ENCODE measurements at places on chromosomes 3 and 15.

DNA sequence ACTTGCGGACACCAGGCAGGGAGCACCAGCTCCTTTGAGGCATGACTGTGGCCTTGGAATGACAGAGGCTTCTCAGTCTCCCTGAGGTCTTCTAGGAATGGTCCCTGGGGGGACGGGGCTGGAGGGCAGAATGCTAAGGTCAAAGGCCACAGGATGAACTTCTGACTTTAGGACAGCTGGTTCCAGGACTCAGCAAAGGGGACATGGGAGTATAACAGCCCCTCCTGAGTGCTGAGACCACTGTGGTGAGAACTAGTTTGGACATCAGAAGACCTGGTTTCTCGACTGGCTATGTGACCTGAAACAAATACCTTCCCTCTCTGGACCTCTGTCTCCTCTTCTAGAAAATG is 17.8 kb downstream of the ITGA11 start:
- no peak for DNase-seq

DNA sequence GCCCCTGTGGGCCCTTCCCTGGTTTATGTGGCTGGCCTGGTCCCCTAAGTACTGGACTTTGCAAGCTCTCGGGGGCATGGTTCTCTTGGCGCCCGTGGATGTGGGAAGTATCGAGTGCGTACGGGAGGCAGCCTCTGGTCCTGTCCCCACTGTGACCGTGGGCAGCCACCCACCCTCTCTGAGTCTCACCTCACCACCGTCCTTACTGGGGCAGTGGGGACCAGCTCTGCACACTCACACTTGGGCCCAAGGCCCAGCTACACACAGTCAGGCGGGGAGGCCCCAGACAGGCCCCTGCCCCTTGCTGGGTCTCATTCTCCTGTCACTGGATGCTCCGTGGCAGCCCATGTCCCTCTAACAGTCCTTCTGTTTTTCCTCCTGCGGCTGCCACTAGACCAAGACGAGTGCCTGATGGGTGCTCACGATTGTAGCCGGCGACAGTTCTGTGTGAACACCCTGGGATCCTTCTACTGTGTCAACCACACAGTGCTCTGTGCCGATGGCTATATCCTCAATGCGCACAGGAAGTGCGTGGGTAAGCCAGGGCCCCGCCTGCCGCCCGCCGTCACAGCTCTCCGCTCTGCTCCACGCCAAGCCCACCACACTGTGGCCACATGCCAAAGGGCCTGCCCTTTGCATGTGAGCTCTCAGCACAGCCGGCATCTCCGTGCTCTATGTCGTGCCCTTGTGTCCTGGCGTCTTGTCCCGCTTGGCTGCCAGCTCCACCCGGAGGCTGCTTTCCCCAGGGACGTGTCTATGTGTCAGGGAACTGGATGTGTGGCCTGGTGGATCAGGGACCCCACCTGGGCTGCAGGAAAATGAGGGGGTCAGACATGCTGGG is 72.7 kb downstream of the FBLN2 start:
- DNase-seq = no peak

DNA sequence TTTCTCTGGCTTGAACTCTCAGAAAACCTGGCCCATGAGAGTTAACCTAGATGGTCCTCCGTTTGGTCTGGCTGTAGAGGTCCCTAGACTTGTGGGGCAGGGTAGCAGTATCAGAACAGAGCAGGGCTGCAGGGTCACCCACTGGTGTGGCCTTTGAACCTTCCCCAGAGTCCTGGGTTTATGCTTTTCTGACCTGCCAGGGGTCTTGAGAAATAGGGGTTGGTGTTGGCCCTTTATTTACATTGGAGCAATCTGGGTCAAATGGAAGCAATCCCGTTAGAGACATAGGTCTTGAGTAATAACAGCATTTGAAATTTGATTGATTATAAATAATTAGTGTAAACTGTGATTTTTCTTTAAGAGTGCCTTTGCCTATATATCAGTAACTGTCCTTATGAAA is 23.8 kb downstream of the DLEC1 start:
- no peak for DNase-seq

DNA sequence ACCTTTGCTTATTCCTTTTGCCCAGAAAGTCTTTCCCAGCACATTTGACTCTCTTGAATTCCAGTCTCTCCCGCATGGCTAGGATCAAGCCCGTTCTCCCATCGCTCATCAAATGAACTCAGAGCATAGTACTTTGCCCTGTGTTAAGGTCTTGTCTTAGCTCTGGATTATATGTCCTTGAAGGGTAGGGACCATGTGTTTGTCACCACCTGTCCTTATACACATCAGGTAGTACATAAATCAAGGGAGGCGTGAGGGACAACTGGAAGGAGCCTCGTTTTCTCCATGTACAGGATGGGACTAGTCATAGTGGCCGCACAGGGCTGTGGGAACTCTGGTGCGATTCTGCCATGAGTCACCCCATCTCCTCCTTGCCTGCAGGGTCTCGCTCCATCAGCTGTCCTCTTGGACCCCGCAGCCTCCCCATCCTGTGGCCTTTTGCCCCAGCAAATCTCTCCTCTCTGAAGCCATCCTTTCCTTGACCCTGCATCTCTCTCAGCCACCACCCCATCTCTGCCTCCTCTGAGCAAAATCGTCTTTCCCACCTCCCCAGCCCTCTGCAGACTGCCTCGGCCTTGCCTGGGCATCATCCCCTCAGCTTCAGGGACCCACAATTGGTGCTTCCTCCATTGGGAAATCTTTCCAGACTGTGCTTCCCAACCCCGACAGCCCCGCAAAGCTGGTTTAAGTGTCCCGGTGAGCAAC is 33.4 kb upstream of the RAB6B start:
- DNase-seq = no peak

GRCh38 chr3:50971487-50971924 is 296.8 kb downstream of the DOCK3 start:
- DNase-seq = peak; percentile 60

- peak; percentile 27 for DNase-seq
These were observed 95.6 kb downstream of the ECT2 start for GRCh38 chr3:172846103-172846561.

- DNase-seq = no peak
These were observed 11.3 kb upstream of the KAT2B start for GRCh38 chr3:20028905-20029331.

GRCh38 chr3:44867421-44868111 is 5.9 kb downstream of the TMEM42 start:
- DNase-seq = no peak

DNA sequence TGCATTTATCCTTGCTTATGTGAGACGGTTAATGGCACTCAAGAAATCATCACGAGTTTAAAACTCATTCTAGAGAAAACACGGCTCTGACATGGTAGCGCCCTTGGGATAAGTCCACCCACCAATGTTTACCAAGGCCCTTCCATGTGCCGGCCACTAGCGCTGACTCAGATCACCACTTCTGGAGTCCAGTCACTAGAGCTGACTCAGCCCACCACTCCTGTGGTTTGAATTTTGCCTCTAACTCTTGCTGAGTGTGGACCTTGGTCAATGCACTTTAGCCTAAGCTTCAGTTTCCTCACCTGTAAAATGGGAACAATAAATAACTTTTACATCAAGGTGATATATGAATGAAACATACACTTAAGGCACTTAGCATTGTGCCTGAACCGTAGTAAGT is 358.4 kb upstream of the PROK2 start:
- DNase-seq = peak; percentile 62

GRCh38 chr3:58994746-58995330 is 55.0 kb downstream of the CFAP20DC start:
- DNase-seq = peak; percentile 62

- DNase-seq = no peak
These were observed 105.3 kb upstream of the PDZRN3 start for GRCh38 chr3:73729969-73730440.

- DNase-seq = no peak
These were observed 118.1 kb downstream of the EDEM1 start for GRCh38 chr3:5305684-5305989.

DNA sequence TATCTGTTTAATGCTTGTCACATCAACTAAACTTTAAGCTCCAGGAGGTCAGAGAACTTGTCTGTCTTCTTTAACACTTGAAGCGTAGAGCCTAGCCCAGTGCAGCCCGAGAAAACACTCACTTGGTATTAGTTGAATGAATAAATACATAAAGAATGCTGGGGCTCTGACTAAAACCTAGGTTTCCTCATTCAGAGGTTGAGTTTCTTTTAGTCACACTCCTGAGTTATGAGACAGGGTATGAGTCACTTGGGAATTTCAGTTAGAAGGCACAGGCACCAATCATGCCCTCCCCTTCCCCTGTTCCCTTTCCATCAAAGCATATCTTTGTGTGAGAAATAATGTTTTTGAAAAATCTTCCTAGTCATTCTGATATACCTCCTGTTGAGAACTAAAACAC is 589.8 kb upstream of the DPPA4 start:
- DNase-seq = peak; percentile 6

DNA sequence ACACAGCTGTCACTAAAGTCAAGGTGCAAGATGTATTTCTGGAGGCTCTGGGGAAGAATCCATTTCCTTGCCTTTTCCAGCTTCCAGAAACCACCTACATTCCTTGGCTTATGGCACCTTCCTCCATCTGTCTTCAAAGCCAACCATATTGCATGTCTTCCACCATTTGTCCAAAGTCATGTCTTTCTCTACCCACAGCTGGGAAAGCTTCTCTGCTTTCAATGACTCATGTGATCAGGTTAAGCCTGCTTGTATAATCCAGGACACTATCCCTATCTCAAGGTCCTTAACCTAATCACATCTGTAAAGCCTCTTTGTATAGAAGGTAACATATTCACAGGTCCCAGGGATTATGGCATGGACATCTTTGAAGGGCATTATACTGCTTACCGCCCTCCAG is 14.2 kb downstream of the ARHGAP31 start:
- DNase-seq = no peak

DNA sequence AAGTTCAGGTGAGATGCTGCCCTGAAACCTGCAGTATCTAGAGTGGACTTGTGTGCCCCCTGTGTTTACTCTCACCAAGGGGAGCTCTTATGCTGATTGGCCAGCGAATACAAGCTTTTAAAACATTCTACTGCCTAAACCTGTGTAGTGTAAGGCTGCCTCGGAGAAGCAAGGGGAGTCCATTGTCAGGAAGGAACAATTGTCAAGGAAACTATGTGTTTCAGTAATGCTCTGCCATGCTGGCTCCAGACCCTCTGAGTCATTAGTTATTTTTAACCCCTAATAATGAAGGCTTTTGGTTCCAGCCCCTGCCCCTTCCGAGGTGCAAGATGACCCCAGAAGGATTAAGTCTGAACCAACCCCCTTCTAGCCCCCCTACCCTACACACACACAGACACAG is 66.1 kb upstream of the CHMP2B start:
- no peak for DNase-seq

DNA sequence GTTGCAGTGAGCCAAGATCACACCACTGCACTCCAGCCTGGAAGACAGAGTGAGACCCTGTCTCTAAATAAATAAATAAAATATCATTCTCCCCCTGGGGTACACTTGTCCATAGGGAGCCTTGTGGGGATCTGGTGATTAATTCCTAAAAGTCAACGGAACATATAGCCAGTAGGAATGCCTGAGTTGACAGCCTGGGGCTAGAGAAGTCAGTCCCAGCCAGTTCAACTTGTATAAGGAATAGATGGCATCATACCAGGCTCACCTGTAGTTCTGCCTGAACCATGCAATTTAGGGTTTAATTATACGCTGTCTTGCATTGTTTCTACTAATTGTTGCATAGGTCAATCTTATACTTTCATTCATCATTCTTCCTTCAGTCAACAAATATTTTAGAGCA is 5.9 kb upstream of the BOC start:
- DNase-seq = no peak

- DNase-seq = no peak
These were observed 58.4 kb downstream of the RPLP1 start for GRCh38 chr15:69511015-69511414.

- DNase-seq = no peak
These were observed 53.3 kb downstream of the SLC6A6 start for GRCh38 chr3:14455571-14456317.

GRCh38 chr3:65265942-65266590 is 578.3 kb upstream of the ADAMTS9 start:
- DNase-seq = no peak

- no peak for DNase-seq
These were observed 477.1 kb upstream of the NR2F2 start for GRCh38 chr15:95853350-95853749.

DNA sequence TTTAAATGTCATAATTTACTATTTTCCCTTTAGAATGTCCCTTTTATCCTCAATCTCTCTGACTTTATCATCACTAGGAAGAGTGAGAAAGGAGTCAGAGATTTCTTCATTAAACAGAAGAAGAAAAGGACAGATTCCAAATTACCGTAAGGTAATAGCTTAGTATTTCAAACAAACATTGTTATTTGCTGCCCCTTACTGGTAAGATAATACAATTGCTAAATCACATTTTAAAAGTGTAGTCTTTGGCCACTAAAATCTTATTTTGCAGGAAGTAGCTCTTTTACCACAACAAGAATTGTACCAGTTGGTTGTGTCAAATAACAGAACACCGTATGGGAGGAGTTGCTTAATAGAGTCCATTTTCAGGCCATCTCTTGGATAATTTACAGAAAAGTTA is 53.7 kb downstream of the CGGBP1 start:
- DNase-seq = peak; percentile 35

DNA sequence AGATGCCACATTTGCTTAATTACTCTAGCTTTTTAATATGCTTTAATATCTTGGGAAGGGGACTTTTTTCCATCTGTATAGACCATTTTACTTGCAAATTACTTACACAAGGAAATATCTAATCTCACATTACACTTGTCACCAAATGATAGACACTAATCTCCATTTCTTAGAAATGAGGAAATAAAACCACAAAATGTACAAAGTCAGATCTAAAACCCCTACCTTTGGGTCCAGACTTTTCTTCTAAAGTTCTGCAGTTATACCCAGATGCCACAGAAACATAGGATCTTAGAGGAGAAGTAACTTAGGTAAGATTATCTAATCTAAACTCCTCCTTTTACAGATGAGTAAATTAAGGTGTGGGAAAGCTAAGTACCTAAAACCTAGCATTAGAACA is 44.3 kb downstream of the CD200R1L start:
- peak; percentile 11 for DNase-seq

- no peak for DNase-seq
These were observed 270.9 kb downstream of the RPLP1 start for GRCh38 chr15:69723404-69724096.

GRCh38 chr3:29890801-29891200 is 609.9 kb downstream of the RBMS3 start:
- DNase-seq = no peak

- DNase-seq = no peak
These were observed 206.8 kb upstream of the TPRG1 start for GRCh38 chr3:188964957-188965356.

GRCh38 chr15:100760357-100760903 is 119.2 kb upstream of the ALDH1A3 start:
- no peak for DNase-seq

DNA sequence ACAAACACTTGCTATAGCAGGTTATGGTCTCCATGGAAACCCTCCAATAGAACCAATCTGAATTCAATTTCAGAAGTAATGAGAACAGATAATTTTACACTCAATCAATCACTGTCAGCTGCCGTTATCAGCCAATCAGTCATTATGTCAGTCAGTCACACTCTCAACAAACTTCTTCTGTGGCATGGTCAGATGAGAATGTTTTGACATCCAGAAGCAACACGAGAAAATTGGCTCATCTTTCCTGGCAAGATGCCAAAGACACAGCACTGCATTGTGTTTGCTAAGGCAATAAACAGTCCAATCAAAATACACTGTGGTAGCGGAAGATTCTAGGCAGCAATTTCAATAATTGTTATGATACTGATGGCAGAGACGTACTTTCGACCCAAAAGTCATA is 190.7 kb downstream of the RORA start:
- DNase-seq = peak; percentile 27

Measured in suppressor macrophage treated with lipopolysaccharide for 1 hour (primary cell).